ENCODE measurements at places on chromosomes 5 and 9.

DNA sequence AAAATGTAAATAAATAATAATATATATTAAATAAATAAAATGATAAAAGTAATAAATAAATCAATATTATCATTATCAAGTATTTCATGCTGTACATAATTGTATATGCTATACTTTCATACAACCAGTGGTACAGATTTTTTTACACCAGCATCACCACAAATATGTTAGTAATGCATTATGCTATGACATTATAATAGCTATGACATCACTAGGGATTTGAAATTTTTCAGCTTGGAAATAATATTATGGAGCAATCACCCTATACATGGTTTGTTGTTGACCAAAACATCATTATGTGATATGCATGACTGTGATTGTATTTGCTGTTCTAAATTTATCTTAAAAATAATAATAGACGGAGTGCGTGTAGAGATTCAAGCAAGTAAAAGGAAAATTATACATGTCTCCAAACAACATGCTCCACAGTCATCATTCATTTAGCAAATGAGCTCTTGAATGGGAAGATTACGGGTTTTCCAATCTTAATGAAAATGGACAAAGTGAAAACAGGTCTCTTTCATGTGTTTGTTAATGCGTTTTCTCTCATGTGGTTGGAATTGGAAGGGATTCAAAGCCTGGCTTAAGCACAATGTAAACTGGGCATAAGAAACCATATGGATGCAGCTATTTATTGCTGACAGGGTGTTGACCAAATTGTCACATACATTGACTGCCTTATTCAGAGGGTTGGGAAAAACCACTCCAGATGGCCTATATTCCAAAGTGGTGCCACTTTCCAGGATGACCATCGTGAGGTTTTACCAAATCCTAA, 643.0 kb upstream of the RGMB start:
- no peak for DNase-seq

DNA sequence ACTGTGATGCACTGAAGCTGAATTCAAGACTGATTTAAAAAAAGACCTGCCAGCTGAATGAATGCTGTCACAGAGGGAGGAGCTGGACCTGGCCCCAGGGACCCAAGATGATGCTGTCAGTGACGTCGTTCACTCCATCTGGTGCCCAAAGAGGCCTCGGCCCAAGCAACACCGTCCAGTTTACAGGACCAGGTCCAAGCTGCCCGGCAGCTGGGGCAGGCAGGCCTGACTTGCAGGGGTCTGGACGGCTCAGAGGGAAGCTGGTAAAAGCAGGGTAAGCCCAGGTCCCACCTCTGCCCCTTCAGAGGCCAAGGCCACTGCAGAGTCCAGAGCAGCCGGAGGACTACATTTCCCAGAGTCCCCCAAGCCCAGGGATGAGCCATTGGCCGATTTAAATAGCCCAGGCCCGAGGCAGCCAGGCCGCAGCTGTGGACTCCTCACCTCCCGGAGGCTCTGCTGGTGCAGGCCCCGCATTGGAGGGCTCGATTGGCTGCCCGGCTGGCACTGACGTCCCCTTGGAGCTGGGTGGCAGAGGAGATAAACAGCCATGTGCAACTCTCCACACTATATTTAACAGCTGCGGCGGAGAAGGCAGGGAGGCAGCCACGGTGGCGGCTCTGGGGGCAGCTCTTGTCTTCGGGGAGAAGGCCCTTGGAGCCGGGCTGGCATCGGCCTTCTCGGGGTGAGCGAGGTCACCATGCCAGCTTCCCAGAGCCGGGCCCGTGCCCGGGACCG, at the start of gene PLPP7:
TSS of gene PLPP7 (plus strand) at position 423 of the 735 bp plus-strand sequence. CDS start at position 698, 275 bp downstream.
- DNase-seq: no peak

DNA sequence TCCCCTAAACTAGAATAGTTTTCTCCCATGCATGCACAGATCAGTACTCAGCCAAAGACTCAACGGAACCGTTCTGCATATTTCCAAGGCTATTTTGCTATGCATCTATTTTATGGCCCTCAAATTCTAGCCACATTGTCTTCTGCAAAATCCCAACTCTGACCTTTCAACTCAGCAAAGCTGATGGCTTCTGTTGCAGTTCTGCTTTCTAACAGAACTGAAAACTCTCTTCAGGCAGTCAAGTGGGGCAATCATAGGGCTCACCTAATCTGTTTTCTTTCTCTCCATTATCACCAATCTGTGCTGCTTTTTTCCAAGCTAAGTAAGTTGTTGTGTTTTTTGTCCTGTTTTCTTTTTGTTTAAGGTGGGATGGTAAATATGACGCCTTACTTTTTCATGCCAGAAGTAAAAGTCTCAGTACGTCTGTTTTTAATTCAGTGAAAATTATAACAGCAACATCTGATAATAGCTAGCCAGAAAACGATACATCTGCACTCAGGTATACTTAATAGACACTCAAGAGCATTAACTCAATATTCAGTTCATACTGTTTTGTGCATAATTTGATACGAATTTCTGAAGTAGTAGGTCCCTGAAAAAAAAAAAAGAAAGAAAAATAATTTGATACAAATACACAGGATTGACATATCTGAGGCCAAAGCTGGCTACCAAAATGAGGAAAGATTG, 454.3 kb downstream of the TLE1 start:
- DNase-seq: no peak

GRCh38 chr9:133976191-133976861, 15.8 kb downstream of the VAV2 start:
- DNase-seq: no peak

GRCh38 chr9:94079236-94079635, 5.0 kb upstream of the PTPDC1 start:
- no peak for DNase-seq

DNA sequence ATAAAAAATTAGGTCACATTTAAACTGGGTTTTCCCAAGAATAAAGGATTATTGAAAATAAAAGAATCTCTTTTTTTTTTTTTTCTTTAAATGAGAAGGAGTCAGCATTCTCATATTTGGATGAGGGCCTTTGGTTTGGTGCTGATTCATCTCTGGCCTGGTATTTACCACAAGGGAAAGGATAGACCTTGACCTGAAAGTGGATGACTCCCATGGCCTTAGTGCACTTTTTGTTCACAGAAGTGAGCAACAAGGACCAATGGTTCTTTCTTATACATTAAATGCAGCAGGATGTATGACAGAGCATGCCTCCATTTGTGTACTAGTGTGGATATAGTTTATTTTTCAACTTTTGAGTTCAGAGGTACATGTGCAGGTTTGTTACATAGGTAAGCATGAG, 6.9 kb downstream of the YTHDC2 start:
- DNase-seq: no peak

DNA sequence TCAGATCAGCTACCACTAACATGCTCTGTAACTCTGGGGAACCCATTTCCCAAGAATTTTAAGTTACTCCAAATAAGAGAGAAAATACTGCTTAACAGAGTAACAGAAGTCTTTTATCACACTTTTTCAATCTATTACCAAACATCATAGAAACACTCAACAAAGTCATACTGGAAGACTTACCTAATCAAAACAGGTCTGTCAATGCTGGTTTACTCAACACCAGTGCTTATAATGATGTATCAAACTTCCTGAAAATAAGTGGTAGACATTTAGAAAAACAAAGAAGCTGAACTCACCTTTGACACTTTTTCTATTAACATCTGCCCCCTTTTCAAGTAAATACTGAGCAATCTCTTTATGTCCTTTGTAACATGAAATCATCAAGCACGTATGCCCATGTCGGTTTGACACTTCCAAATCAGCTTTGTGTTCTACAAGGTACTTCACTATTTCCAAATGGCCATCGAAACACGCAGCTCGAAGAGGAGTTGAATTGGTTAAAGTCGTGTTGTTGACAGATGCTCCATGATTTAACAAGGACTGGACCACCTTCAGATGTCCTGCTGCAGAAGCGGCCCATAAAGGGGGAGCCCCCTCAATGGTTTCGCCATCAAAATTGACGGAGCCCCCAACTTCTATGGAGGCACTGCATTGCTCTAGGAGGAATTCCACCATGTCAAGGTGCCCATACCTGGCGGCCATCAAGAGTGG, 1.8 kb downstream of the FEM1C start:
- DNase-seq: no peak

GRCh38 chr5:102759289-102759688, 4.2 kb downstream of the PAM start:
- no peak for DNase-seq

DNA sequence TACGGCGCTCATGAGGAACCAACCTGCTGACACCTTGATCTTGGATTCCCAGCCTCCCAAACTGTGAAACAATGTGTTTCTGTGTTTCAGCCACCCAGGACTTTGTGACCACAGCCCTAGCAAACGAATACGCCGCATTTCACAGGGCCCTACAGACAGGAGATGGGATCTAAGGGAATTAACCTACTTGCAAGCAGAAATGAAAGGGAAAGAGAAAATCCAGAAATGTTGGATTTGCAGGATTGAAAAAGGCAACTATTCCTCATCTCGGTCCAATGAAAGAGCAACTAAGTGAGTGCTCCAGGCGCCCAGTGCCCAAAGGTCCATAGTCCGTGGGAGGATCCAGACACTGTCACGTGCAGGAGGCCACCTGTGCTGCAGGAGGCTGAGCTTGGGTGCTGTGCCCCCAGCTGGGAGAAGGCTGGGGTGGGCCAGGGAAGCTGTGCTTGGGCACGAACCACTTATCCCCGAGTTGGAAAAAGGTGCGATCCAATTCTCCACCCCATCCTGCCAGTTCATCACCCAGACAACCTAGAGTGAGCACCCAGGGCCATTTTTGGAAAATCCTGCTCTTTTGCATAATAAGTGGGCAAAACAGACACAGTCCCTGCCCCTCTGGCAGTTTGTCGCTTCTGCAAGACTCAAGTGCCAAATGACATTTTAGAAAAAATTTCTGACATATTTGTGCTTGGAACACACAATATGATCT, 177.9 kb downstream of the C9orf50 start:
- no peak for DNase-seq

GRCh38 chr5:568061-568781, 43.9 kb upstream of the CEP72 start:
- DNase-seq: no peak

DNA sequence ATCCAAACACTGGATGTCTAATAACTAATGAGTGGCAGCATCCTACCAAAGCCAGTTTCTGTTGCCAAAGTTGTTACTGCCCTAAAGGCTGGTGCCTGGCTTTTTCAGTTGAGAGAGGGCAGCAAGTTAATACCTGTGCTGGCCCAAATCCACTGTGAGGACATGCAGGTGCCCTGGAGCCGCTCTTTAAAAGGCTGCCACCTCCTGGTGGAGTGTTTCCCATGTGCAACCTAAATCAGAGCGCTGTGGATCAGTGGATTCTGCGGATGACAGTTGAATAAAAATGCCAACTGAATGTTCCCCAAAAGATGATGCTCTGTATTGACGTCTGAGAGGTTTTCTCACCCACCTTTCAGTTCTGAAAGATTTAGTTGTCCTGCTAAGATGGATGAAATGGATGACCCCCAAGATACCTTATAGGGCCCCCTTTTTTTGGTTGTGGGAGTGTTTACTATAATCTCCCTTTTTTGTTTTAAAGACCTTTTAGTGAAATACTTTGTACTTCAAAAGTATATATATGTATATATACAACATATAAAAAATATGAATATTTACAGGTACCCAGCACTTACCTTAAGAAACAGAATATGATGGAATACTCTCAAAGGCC, 146.4 kb downstream of the EGFLAM start:
- DNase-seq: no peak

- no peak for DNase-seq
These were observed 183.7 kb downstream of the GLIS3 start for GRCh38 chr9:4116071-4116581.

DNA sequence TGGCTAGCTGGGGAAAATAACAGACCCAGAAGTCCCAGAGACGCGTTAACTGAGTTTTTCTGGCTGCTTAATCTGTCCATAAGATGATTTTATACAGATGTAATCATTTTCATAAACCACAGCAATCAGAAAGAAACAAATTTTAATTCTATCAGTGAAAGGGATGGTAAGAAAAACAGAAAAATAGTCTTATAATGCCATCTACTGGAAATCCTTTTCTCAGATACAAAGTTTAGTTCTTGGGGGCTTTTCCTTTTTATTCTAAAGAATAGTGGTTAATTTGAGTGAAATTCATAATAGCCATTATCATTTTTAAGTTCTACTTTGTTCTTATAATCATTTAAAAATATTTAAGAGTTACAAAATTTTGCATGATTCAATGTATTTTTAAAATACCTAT, 44.4 kb downstream of the DROSHA start:
- no peak for DNase-seq

DNA sequence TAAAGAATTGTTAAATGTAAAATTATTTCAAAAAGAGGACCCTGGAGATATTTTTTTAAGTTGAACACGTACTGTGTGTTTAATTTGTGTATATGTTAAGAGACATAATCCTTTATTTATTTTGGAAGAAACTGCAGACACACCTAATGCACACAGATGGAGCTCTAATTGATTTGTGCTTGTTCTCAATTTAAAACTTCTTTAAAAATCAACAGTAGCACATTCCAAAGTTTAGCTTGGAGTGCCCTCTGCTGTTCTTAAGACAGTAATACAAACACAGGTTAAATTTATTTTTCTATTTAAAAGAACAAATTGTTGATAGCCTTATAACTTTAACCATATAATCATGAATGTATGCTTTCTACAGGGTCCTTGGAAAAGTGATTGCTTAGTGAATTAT, 277.6 kb upstream of the ADAMTS16 start:
- DNase-seq: no peak

GRCh38 chr5:157955541-157956172, 96.7 kb upstream of the CLINT1 start:
- DNase-seq: no peak

- DNase-seq: no peak
These were observed 66.7 kb upstream of the FOXE1 start for GRCh38 chr9:97786341-97786740.

DNA sequence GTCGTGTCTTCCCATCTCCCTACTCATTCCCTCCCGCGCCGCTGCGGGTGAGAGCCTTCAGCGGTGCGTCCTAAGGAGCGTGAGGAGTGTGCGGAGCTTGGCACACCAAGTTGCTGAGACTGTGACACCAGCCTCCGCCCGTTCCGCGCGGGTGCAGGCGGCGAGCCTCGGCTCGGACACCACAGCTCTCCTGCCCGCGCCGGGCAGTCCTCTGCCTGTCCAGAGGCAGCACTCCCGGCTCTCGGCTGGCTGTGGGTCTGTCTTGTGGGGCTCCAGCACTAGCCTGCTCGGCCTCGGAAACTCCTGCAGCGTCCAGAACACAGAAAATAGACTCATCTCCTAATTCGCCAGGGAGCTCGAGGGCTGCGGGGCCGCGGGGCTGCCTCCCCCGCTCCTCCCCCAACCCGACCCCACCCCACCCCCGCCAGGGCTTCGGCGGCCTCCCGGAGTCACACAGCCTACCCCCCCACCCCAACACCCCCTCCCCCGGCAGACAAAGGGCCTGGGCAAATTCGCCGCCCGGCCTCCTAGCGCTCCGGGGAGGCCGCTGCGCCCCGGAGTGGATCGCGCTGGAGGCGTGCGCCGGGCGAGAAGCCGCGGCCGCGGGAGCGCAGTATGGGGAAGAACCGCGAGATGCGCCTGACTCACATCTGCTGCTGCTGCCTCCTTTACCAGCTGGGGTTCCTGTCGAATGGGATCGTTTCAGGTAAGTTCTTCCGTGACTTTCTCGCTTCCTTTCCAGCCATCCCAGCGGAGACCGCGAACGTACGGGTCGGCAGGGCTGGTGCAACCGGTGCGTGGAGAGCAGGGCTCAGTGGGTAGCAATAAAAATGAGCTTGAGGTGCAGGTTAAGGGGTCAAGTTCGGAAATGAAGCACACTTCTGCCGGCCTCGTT, at the start of gene ADAMTS19:
TSS of gene ADAMTS19 (plus strand) at position 522 of the 895 bp plus-strand sequence. CDS start at position 616, 94 bp downstream.
- no peak for DNase-seq

Measured in effector CD8-positive, alpha-beta T cell (primary cell).